ENCODE measurements at places on chromosomes 7 and 10.

DNA sequence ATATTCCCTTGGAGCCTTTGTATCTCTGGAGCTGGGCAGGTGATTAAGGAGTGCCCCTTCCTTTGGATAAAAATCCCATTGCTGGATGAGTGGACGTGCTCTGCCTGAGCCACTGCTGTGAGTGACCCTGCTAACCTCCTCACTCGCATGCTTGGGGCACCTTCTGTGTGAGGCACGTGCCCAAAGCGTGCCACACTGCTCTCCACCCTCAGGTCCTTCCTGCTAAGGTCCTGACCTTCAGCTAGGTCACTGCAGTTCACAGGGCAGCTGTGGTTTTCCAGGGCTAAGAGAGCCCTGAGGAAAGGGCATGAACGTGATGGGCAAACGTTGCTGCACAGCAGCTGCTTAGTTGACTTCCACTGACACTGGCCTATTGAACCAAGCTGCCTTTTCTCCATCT, 204.4 kb upstream of the COBL start:
- DNase-seq = no peak

- no peak for DNase-seq
These were observed 358.7 kb downstream of the PHF14 start for GRCh38 chr7:11332186-11332864.

- no peak for DNase-seq
These were observed 157.4 kb upstream of the TMEM196 start for GRCh38 chr7:19930851-19931250.

DNA sequence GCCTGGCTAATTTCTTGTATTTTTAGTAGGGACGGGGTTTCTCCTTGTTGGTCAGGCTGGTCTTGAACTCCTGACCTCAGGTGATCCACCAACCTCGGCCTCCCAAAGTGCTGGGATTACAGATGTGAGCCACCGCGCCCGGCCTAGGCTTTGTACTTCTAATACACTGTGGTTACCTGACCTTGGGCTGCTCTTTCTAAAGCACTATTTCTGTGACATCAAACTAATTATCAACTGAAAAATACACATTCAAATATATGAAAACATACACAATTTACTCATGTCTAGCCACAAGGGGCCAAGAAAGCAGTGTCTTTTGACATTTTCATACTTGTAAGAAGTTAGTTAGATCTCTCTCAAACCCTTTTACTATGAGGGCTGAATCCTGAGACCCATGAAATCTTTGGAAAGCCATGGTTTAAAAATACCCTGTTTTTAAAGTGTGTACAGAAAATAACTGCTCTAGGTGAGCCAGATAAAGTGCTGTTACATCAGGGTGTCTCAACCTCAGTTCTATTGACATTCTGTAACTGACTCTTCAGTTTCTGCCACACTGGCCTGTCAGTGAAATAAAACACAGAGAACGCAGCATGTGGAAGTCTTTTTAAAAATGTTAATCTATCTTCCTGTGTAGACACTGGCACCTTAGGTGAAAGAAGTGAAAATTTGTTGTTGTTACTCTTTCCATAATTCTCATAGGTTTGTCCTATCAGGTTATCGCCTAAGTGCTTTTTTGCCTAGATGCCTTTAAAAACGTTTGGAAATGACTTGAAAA, 58.8 kb downstream of the CREM start:
- no peak for DNase-seq

DNA sequence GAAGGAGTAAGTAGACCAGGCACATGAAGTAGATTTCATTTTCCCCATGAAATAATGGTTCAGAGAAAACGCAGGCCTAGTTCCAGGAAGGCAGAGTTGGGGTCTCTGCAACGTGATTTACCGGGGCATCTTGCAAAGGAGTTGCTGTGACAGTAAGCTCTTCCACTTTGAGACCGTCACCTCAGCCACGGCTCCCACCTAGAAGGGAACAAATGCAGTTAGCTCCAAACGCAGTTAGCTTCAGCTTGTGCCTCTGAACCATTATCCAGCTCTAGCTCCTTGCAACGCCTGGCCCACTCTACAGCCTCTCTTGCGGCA, 7.0 kb upstream of the MYO1G start:
- no peak for DNase-seq

- no peak for DNase-seq
These were observed 191.7 kb downstream of the PPP1R9A start for GRCh38 chr7:95099106-95099505.

- DNase-seq = no peak
These were observed 78.8 kb downstream of the ELMO1 start for GRCh38 chr7:37369906-37370305.

Measured in activated T-helper 9 cell treated with anti-CD3 and anti-CD28 coated beads, Interleukin-2, amount 50 U/mL, for 16 hours (primary cell).